Hematopoietic multipotent progenitor cell treated with erythropoietin and hydrocortisone succinate and interleukin-3 and kit ligand, for 4 days (in vitro differentiated cells): ENCODE measurements at places on chromosomes 3 and 15.
A peak's percentile ranks its signal among the peaks of the same experiment; 100 is the strongest.

- DNase-seq = no peak
These were observed 41.4 kb downstream of the EOMES start for GRCh38 chr3:27680517-27681246.

GRCh38 chr3:122102191-122102935, 47.2 kb downstream of the CD86 start:
- peak; percentile 60 for DNase-seq

- no peak for DNase-seq
These were observed 20.5 kb upstream of the CHMP2B start for GRCh38 chr3:87206635-87207034.

DNA sequence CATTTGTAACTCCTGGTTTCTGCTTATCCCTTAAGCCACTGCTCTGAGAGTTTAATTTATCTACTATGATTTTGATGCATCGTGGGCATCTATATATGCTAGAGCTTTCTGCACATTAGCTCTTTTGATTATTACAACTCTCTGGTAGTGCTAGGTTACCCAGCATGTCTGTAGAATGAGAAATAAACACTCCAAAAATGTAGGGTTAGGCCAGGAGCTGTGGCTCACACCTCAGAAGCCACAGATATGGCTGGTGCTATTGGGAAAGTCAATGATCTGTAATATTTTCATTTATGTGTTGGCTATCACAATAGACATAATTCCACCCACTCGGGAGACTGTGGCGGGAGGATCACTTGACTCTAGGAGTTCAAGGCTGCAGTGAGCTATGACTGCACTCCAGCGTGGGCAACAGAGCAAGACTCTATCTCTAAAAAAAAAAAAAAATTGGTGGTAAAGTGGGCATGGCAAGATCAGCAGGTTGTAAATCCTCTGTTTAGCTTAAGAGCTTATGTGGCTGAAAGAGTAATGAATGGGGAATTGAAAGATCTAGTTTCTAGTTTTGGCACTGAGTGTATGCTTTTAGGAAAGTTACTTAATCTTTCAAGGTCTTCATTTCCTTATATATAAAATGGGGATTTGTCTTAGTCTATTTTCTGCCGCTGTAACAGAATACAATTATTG, 6.3 kb downstream of the TIGIT start:
- no peak for DNase-seq

DNA sequence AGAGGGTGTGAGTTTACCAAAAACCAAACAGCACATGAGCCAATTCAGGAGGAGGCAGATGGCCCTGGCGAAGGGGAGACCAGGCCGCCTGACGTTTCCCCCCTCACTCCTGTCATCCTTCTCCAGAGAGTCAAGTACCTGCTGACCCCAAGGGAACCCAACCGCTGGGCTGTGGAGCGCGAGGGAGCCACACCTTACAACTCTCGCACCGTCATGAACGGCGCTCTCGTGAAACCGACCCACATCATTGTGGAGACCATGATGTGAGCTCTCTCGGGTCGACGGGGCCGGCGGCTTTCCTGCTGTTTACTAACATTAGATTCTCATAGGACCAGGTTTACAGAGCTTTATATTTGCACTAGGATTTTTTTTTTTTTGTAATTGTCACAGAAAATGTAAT, 55.4 kb downstream of the GRIP2 start:
- DNase-seq = no peak

GRCh38 chr15:94263341-94264273, 32.2 kb downstream of the MCTP2 start:
- DNase-seq = no peak

GRCh38 chr3:65402597-65402996, 636.1 kb downstream of the MAGI1 start:
- DNase-seq = no peak

- DNase-seq = peak; percentile 51
These were observed 3.1 kb upstream of the CAMKV start for GRCh38 chr3:49872801-49873281.

GRCh38 chr3:123740391-123740822, 143.7 kb downstream of the MYLK start:
- DNase-seq = no peak

GRCh38 chr15:52191207-52191606, at the start of gene GNB5:
TSS of gene GNB5 (minus strand) at chr15:52191392. CDS start at chr15:52184676, 6,716 bp downstream.
- DNase-seq = peak; percentile 32

DNA sequence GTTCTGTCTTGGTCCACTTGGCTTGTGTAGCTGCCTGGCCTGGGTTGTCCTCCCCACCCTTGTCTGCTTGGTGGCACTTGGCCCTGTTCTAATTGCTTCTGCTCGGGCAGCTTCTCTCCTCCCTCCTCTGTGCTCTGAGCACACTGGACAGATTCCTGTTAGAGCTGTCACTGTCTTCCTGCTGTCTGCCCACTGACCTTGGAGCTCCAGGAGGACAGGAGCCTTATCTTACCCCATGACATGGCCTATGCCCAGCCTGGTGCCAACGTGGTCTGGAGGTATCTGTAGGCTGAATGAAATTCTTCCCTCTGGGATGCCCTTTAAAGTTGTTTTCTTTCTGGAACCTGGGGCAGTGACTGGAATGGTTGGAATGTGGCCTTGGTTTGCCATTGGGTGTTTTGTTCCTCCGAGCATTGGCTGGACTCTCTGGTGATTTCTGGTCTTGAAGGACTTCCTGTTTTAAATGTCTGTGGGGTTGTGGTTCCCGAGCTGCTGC, 94.1 kb downstream of the FAM43A start:
- DNase-seq = no peak

DNA sequence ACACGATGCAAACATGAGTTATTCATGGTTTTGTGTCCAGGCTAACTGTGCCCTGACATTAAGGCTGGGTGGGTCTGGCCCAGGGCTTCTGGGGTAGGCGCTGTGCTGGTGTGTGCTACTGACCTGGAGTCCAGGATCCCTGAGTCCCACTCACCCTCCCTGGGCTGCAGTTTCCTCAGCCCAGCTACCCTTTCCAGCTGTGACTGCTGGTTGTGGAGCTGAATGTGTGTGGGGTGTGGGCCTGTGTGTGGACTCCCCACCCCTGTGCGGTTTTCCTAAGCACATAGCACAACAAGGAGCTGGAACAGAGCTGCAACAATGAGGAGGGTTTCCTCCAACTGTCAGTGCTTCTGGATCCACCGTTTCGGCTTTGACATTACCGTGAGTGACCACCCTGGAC, 38.0 kb downstream of the SMAD3 start:
- DNase-seq = no peak

DNA sequence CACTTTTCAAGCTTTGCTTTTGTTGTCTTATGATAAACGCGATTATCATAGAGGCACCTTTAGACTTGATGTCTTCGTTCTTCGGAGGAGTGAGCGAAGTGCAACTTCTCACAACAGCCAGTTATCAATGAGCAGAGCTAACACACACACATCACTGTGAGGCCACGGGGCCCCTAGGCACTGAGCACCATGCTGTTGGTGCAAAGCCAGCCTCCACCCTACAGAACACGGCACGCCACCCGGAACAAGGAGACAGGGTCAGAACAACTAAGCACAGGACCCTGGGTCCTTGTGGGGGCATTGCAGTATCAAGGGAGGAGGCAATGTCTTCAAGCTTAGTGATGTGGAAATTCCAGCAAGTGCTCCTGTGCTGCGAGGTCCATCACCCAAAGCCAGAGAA, 244.5 kb downstream of the OCA2 start:
- DNase-seq = no peak

DNA sequence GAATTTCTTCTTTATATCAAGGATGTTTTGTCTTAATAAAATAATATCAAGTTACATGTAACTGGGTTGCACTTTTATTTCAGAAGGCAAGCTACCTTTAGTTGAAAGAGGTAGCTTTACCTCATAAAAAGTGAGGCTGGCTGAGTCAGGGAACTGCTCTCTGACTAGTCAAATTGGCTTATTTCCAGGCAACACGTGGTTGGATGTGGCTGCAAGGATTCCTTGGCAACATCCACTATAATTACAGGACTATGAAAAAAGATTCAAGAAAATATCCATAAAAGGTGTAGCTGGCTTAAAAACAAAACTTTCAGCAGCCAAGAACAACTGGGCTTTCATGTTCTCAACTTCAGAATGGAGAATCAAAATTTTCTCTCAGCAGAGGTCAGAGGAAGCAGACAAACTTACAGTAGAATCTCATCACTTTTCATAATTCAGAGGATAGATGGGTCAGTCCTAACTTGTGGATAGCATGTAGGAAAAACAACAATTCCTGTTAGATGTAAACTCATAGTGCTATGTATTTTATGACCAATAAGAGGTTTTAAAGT, 779.1 kb downstream of the MECOM start:
- DNase-seq = peak; percentile 5

- DNase-seq = no peak
These were observed 21.3 kb upstream of the HCN4 start for GRCh38 chr15:73389971-73390544.

DNA sequence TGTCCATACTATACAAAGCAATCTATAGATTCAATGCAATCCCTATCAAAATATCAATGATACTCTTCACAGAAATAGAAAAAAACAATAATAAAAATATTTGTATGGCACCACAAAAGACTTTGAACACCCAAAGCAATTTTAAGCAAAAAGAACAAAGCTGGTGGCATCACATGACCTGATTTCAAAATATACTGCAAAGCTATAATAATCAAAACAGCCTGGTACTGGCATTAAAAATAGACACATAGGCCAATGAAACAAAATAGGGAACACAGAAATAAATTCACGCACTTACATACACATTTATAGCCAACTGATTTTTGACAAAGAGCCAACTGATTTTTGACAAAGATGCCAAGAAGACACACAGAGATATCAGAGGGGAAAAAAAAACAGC, 9.2 kb upstream of the ENTPD3 start:
- DNase-seq = no peak
